ENCODE measurements at places on chromosomes 11 and 22. TPM values are rescaled to one million over a fixed set of nuclear protein-coding genes. Genes with fewer than 3 reads are reported as not detected.

DNA sequence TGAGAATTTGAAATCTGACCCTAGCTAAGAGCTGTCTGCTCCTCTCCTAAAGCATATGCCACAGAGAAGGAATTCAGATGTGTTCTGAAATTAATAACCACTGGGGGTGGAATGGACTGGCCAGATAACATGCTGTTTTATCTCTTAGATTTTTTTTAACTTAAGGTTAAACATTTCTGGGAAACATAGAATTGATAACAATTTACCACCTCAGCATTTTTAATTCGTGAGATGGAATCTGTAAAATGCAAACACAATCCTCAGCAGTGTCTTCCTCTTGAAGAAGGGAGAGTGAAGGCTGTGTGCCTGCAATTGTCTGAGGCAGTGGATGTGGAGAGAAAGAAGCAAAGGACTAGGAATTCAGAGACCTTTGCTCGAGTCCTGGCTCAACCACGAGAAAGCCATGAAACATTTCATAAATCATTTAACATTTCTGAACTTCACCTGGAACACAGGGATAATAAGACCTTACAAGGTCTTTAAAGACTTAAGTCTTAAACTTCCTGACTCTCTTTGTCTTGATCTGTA is at the start of gene SLC5A12:
Gene SLC5A12, minus strand, starts transcription at position 113 of the 528 bp plus-strand sequence. CDS start 346 bp downstream, outside the sequence.
- no peaks in the 10 kb centered on the region for H3K27me3 ChIP-seq
- DNase-seq: no peak
- no peaks in the 10 kb centered on the region for H3K36me3 ChIP-seq
- H3K27ac ChIP-seq: no peak within 1 kb of the TSS

- H3K27me3 ChIP-seq: no peaks in the 10 kb centered on the region
- no peak overlapping the region for H3K27ac ChIP-seq
- H3K4me1 ChIP-seq: peaks cover 40% of the 10 kb centered on the region
Observed at GRCh38 chr11:61056571-61056970, 45.7 kb upstream of the CD5 start.

- no peak overlapping the region for H3K4me3 ChIP-seq
- no peak overlapping the region for H3K27ac ChIP-seq
- no peak for DNase-seq
Observed at GRCh38 chr11:117126223-117126965, 17.7 kb upstream of the PAFAH1B2 start.

DNA sequence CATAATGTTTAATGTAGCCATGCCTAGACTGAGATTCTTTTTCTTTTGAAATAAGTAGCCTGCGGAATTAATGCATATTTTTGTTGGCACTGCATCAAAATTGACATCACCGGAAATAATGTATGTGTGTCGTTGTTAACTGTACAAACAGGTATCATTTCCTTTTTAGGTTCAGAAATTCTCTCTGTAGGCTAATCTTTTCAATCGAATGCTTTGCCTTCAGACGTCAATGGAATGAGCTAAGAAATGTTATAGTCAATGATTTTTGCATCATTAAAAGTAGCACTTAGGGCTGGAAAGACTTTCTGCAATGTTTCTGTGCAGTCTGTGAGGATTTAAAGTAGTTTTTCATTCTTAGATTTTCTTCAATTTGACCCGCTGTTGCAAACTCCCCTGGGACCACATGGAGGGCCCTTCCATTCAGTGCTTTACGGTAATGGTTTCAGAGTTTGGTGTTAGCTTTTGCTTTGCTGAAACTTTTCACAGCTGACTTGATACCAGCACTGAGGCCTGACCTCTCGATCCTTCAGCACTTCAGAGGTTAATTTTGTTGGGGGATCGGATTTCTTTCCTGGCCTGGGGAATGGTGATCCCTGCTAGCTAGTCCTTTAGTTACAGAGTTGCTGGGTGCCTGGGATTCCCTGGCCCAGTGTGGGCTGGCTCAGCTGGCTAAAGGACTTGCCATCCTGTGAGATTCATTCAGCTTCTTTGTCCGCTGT is 137.8 kb downstream of the DBX1 start:
- no peak overlapping the region for H3K4me3 ChIP-seq
- DNase-seq: no peak
- H3K27me3 ChIP-seq: no peaks in the 10 kb centered on the region

The KCNJ11 gene
- not detected for polyA plus RNA-seq

The DCHS1 gene
- 4.8 TPM for polyA plus RNA-seq

The OR8B4 gene
- not detected for polyA plus RNA-seq

The ACRV1 gene
- polyA plus RNA-seq: not detected
